ENCODE measurements at places on chromosomes 7 and 10. TPM values are rescaled to one million over a fixed set of nuclear protein-coding genes. Genes with fewer than 3 reads are reported as not detected.

GRCh38 chr7:23012908-23013714 lies 819 bp downstream of the HYCC1 start:
- peak; percentile 14 for DNase-seq

DNA sequence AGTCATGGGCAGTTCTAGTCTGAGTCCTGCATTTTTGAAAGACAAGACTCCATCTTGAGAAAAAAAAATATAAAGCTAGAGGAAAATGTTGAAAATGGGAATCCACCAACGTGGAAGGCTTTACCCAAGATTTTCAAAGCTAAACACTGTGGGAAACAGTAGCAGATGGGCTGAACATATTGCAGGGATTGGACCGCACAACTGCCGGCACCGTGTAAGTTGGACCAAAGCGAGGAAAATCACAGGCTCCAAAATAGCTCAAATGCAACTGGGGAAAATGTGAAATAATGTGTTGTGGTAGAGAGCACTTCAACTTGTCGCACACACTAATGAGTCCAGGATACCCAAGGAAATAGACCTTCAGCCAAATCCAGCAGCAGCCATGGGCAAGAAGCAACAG lies 26.4 kb upstream of the ADRB1 start:
- no peak for DNase-seq

DNA sequence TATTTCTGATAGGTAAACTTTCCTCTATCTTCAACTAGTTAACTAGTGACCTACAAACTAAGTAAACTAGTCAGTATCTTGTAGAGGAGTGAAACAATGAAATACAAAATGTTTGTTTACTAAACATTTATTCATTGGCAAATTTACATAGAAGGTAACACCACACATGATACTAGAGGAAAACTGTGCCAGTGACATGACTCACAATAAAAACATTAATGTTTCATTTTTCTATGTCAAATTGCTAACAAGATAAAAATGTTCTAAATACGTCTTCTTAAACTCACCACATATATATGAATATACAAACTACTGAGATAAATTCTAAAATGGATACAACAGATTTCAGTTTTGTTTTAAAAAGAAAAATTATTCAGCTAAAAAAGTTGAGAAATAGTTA lies 471.3 kb downstream of the PARD3 start:
- DNase-seq: no peak

DNA sequence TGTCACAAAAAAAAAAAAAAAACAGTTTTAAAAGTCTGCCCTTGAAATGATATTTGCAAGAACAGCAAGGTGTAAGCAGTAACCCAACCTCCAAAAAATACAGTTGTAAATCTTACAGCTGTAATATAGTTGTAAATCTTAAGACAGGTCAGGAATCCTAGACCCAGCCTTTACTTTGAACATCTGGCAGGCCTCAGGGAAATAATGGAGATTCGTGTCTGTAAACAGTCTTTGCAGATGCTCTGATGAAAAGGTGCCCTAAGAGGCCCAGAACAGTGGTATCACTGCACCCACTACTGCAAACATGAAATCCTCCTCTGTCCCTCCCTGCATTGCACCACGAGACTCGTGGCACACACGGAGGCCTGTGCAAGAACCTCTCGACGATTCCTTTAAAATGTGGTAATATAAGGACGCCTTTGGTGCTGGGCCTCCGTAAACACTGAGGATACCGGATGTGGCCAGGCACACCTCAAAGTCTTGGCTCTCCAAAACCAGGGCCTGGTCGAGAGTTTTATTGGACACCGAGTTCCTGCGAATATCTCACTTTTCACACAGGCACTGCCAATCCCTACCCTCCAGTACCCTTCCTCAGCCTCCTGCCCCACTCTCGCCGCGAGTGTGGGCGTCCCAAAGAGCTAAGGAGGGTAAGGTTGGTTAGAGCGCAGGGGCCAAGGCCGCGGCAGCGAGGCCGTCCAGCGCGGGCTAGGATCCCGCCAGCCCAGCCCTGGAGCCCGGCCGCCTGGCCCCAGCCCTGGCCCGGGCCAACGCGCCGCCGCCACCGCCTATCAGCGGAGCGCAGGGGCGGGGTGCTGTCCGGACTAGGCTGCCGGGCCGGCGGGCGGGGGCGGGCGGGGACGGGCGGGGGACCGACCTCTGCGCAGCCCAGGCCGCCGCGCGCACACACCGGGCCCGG lies at the start of gene REEP3:
TSS of gene REEP3 (plus strand) at position 902 of the 916 bp plus-strand sequence. CDS start 145 bp downstream, outside the sequence.
- DNase-seq: no peak

DNA sequence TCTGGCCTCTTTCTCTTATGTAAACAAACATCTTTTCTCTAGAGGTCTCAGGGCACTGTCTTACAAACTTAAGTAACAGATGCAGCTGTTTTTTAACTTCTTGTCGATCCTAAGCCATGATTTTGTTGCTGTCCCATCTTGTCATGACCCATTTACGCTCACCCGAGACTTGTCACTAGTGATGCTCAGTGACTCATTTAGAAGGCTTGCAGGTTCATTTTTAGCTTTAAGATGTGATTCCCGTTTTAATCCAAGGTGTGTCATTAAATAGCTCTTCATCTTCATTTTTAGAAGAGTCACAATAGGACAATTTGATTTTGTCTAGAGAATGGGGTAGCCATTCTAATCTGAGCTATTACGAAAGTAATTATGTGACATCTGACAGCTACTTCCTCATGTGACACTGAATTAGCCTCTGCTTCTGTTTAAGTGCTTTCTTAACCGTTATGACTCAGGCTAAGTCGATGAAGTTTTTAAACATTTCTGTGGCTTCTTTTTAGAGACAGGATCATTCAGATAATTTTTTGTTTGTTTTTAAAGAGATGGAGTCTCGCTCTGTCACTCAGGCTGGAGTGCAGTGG lies 42.7 kb downstream of the SPDYE5 start:
- no peak for DNase-seq

DNA sequence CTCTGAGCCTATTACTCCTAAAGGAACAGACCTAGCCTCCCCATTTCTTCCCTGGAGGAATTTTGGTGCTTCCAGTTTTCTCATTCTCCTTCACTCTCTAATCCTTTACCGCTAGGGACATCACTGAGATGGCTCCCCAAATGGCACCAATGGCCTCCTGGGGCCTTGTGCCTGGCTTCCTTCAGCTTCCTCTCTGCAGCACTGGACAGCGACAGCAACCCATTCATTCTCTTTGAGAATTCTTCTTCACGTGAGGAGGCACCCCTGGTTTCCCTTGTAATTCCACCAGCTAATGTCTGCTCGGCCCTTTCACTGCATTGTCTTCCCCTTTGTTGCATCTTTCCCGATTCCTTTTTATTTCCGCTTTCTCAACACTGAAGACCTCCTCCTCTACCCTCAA lies 24.6 kb upstream of the KDM7A start:
- DNase-seq: no peak

GRCh38 chr7:41869997-41870396 lies 167.1 kb upstream of the INHBA start:
- DNase-seq: no peak

- DNase-seq: no peak
Measured at GRCh38 chr7:5495581-5496375, 72.1 kb upstream of the TNRC18 start.

DNA sequence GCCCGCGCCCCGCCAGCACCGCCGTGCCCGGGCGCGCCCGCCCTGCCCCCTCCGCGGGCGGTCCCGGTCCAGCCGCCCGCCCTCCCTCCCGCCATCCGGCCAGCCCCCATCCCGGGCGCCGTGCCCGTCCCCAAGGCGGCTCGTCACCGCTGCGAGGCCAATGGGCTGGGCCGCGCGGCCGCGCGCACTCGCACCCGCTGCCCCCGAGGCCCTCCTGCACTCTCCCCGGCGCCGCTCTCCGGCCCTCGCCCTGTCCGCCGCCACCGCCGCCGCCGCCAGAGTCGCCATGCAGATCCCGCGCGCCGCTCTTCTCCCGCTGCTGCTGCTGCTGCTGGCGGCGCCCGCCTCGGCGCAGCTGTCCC lies at the start of gene HTRA1:
TSS of gene HTRA1 (plus strand) at position 187 of the 362 bp plus-strand sequence. CDS start at position 287, 100 bp downstream.
- peak; percentile 11 for DNase-seq

DNA sequence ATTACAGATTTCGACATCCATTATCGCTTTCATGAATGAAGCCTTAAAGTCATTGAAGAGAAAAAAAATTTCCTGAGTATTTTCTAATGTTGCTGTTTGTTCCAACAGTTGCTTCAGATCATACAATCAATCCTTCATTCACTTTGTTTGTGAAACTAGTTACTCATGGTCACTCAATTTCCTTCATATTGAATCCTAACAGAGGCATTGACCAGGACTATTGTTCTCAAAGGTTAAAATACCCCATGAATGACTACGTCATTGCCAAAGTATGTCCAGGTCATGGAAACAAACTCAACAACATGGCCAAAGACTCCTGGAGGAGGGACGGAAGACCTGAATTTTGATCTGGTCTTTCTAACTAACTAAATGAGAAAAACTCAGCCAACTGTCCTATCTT lies 54.0 kb upstream of the ABCB5 start:
- no peak for DNase-seq

DNA sequence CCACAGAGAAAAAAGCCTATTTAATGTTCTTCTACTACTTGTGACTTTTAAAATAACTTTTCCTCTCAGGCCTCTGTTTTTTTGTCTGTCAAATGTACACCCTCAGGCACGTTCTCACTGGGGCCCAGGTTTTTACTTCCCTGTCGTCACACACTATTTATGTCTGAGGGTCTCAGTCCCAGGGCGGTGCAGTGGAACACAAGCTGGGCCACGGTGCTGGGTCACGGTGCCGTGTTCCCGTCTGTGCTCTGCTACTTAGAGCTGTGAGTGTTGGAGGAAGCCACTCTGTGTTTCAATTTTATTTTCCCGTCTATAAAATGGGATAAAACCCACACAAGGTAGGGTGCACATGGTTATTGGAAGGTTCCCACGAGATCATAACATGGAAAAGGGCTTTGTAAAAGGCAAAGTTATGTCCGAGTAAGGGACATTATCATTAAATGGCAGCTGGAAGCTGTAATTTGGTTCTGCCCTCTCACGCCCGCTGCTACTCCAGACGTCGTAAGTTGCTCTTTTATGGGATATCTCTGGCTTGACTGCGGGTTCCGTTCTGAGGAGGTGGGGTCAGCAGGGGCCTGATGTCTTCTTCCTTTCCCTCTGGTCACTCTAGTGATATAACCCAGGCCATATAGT lies 25.2 kb downstream of the ZNF775 start:
- no peak for DNase-seq

GRCh38 chr7:151175047-151175792 lies 7.7 kb upstream of the GBX1 start:
- no peak for DNase-seq

DNA sequence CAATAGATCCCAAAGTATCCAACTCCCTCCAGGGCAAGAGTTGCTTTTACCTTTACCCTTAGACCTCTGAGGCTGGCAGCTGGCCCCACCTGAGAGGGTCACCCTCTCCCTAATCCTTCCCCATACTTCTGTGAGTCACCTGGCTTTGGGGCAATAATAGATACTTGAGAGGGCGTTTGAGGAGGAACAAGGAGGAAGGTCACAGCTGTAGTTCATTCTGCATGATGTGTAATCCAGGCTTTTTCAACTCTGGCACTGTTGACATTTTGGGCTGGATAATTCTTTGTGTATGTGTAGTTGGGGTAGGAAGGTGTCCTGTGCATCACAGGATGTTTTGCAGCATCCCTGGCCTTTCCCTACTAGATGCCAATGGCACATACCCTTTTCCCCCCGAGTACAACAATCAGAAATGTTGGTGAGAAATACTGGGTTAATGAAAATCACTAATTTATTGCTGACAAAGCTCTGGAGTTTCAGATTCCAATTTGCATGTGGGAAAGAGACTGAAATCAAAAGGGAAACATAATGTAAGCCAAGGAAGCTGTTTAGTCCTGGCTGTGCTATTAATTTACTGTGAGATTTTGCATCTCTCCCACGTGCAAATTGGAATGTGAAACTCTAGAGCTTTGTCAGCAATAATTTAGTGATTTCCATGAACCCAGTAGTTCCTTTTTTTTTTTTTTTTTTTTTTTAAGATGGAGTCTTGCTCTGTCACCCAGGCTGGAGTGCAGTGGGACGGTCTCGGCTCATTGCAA lies 3.6 kb downstream of the BLVRA start:
- DNase-seq: no peak

DNA sequence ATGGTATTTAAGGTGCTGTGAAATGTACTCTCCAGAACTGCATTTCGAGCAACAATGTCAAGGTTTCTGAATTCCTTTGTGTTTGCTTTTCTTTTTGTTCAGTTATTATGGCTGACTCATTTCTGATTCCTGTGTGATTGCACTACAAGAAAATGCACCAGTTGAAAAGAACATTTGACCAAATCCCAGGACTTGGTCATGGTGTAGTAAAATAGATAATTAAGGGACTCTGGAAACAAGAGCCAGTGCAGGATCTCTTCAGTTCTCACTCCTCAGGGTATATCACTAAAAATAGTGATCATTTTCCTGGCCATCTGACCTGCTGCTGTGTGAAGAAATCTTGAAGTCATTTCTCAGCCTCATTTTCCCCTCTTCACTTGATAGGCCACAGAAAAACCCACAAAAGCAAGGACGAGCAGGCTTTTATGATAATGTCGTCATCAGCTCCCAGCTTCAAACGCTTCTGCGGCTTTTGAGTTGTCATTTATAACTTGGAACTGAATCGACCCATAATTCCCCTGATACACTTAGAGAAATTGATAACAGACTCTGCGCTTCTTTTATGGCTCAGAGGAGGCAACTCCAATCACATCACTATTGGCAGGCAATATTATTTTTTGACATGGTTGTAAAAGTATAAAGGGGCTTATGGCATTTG lies 274.7 kb downstream of the HDAC9 start:
- DNase-seq: peak; percentile 80

GRCh38 chr10:107341281-107341680 lies 176.8 kb upstream of the SORCS1 start:
- DNase-seq: no peak

- no peak for DNase-seq
Measured at GRCh38 chr7:41652267-41652666, 50.6 kb downstream of the INHBA start.

GRCh38 chr10:132836832-132837540 lies 51.0 kb upstream of the NKX6-2 start:
- DNase-seq: peak; percentile 9

- no peak for DNase-seq
Measured at GRCh38 chr7:127393368-127394058, 1.0 kb upstream of the ZNF800 start.

The NXPH1 gene
- total RNA-seq: 0.10 TPM

The FAM25A gene
- 16.3 TPM for total RNA-seq

The MASTL gene
- 11.7 TPM for total RNA-seq

The EGFR gene
- total RNA-seq: 45.7 TPM

The OR2A12 gene
- not detected for total RNA-seq

The ASIC3 gene
- total RNA-seq: 0.39 TPM

The HEPACAM2 gene
- 0.89 TPM for total RNA-seq

The SCIN gene
- 0.99 TPM for total RNA-seq

The SPDYE3 gene
- total RNA-seq: not detected

The SFTPA2 gene
- not detected for total RNA-seq

The VDAC2 gene
- total RNA-seq: 105 TPM

The HECW1 gene
- 1.8 TPM for total RNA-seq

The LEP gene
- 0.59 TPM for total RNA-seq

The CYP2W1 gene
- 17.4 TPM for total RNA-seq

The SPDYE1 gene
- total RNA-seq: 0.10 TPM

All from skin of body (tissue), 3 donors.